Fibroblast of skin of scalp (primary cell): ENCODE measurements at places on chromosomes 1 and 21.

GRCh38 chr1:212685429-212685828 lies 14.2 kb downstream of the BATF3 start:
- DNase-seq, result no peak

DNA sequence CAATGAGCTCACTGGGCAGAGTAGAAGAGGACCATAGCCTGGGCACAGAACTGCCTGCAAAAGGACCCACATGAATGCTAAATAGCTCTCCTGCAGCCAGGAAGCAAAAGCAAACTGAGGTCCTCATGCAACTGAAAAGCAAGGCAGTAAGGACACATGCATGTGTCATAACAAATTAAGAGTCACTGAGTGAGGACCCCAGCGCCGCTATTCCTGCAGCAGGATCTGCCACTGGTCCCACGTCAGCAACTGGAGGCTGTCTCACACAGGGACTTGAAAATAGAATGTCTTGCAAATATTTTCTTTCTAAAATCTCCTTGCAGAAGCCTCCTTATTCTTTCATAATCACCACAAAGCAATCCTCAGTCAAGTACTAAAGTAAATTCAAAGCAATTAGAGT lies 559.6 kb upstream of the DAB1 start:
- DNase-seq, result no peak

GRCh38 chr1:154846565-154847442 lies 23.3 kb downstream of the KCNN3 start:
- no peak for DNase-seq

DNA sequence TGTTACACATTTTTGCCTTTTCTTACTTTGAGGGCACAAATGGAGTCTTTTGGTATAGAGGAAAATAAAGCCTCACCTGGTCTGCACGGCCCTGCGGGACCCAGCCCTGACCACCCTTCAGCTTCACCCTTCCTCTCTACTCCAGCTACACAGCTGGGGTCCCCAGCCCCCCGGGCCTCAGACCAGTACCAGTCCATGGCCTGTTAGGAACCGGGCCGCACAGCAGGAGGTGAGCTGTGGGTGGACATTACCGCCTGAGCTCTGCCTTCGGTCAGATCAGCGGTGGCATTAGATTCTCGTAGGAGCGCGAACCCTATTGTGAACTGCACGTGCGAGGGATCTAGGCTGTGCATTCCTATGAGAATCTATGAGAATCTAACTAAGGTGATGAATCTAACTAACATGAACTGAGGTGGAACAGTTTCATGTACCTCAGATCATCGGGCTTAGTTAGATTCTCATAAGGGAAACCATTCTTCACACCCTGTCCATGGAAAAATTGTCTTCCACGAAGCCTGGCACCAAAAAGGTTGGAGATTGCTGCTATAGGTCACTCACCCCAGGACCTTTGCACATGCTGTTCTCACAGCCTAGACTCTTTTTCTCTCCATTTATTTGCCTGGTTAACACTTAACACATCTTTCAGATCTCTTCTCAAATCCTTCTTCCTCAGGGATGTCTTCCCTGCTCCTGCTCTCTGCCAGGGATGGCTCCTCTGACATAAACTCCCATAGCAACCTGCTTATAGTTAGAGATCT lies 37.5 kb upstream of the ECE1 start:
- DNase-seq, result no peak

DNA sequence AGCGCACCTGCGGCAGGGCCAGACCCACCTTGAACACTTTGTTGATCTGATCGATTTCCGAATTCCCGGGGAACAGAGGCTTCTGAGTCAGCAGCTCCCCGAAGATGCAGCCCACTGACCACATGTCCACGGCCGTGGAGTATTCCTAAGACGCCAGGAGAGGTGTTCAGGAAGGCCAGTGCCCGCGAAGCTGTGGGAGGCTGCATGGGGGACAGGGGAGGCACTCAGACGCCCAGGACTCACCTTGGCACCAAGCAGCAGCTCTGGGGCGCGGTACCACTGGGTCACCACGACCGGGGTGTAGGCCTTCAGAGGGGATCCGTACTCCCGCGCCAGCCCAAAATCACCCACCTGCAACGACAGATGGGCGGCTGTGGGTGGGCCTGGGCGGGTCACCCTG lies 11.2 kb upstream of the SLC35E2B start:
- DNase-seq, result no peak

GRCh38 chr1:189658381-189658780 lies 819.3 kb downstream of the BRINP3 start:
- DNase-seq, result no peak

DNA sequence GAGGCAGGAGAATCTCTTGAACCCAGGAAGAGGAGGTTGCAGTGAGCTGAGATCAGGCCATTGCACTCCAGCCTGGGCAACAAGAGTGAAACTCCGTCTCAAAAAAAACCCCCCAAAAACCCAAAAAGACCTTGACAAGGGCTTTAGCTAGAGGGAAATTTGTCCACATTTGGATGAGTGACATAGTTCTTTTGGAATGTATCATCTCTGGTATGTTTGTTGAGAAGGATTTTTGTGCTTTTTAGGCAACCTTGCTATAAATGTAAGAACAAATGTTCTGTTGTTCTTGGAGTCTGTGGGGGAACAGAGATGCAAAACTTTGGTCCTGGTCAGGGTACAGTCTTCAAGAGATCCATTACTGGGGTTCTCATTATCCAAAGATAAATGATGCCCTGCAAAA lies 28.9 kb downstream of the INAVA start:
- peak; percentile 48 for DNase-seq

DNA sequence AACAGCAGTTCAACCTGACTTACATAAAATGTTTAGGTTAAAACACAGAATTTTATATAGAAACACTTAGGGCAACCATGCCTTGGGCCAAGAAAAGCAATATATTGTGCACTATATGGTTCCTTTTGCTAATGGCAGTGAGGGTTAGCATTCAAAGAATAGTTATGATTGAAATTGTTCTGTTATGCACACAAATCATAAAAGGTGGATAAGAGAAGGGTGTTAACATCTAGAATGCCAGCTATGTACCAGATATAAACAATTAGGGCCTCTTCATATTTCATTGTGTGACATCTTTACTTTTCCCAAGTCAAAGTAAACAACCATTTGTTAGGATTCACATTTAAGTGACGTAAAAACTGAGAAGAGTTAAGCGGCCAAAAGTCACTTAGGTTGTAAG lies 308.0 kb upstream of the B3GALT2 start:
- no peak for DNase-seq

- DNase-seq, result no peak
Measured at GRCh38 chr1:66927528-66927927, 2.7 kb downstream of the MIER1 start.

- peak; percentile 10 for DNase-seq
Measured at GRCh38 chr21:32653326-32653901, 41.2 kb upstream of the CFAP298 start.

GRCh38 chr1:183454377-183454776 lies 17.9 kb upstream of the SMG7 start:
- peak; percentile 12 for DNase-seq

DNA sequence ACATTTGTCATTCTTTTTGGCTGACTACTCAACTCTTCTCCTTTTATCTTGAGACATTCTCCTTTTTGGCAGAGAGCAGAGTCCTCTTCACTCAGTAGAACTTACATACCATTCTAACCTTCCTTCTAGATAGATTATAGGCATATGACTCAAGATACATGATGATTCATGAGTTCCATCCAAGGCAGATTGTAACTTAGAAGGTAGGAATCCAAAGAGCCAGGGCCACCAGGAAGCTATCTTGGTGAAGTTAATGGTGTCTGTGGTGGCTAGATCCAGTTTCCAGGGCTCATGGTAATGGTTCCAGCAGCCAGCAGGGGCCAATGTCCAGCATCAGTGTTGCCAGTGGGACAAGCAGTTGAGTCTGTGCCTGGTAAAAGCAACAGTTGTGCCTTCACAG lies 76.1 kb upstream of the KIAA0040 start:
- DNase-seq, result peak; percentile 4

DNA sequence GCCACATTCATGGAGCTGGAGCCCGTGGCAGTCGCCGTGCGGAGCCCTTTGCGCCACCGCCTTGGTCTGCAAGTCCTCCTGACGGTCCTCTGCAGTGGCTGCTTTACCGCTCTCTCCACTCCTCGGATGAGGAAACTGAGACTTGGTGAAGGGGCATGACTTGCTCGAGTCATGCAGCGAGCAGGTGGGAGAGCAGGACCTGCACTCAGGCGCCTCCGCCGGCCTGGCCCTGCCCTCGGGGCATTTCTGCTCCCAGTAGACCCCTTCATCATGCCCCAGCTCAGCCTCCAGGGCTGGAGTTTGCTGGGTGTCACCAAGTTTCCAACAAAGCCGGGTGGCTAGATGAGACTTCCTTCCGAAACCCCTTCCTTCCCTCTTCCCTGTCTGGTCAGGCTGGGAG lies 100.0 kb upstream of the TARDBP start:
- DNase-seq, result no peak

GRCh38 chr1:100364697-100365096 lies 12.4 kb downstream of the CDC14A start:
- DNase-seq, result no peak
